ENCODE measurements at places on chromosomes 2 and 18.

DNA sequence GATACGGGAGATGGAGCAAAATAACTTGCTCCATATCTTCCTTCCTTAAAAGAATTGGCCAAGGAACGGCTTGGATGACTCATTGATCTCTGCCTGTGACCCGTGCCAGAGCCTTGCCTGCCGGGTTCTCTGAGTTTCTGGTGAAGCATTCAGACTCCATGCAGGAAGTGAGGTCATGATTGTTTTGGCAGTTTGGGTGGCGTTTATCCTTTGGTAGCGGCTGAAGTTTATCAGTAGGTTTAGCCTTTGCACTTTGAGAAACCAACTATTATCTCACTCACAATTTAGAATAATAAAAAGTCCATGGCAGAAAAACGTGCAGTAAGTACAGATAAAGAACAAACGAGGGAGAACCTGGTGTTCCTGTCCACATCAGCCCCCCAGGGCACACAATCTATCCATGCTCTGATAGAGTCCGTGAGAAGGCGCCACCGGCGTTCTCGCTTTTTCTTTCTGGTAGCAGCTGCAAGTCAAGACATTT is 15.0 kb upstream of the CTAGE1 start:
- DNase-seq, result no peak

DNA sequence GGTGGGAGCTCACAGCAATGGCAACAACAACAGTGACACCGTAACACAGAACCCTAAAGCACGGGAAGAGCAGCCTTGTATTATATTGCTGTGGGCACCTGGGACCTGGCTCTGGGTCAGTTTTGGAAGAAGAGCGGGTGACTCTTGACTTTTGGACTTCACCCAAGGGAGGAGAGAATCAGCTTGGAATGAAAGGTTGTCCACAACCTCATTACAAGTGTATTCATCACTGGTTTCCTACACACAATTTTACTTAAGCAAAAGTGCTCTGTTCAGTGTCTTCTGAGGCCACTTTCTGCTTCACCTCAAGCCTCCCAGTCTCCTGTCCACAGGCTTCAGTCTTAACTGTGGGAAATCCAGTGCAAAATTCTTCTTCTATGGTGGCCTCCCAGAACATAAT is 263.8 kb downstream of the KCNE4 start:
- DNase-seq, result no peak

- DNase-seq, result no peak
Measured at GRCh38 chr2:213644926-213645325, 360.7 kb downstream of the SPAG16 start.

DNA sequence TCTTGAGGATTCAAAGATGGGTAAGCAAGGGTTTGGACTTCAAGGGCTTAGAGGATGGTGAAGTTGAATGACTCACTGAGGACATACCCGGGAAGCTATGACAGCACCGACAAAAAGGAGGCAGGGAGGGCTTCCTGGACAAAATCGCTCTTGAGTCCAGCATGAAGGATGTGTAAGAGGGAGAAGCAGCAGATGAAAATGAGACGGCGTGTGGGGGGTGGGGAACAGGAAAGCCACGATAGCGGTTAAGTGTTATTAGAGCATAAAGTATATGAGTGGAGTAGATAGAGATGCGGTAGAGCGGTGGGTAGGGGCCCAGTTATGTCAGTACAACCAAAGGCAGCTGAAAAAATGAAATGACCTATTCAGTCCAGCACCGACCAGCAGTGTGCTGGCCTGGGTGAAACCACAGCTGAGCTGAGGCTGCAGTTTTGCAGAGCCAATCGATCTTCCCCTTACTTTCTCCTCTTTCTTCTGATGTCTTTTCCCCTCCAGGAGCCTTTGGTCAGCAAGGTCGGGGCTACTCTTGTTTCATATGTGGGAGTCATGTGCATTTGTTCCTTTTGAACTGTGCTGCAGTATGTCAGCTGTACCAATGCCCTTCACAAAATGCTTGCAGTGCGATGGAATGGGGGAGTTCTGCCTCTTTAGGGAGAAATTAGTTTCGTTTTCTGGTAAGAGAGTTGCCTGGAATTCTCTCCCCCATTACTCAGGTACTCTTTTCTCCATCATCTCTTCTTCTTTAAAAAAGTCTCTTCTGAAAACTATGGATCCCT is 2.0 kb upstream of the THUMPD2 start:
- no peak for DNase-seq

DNA sequence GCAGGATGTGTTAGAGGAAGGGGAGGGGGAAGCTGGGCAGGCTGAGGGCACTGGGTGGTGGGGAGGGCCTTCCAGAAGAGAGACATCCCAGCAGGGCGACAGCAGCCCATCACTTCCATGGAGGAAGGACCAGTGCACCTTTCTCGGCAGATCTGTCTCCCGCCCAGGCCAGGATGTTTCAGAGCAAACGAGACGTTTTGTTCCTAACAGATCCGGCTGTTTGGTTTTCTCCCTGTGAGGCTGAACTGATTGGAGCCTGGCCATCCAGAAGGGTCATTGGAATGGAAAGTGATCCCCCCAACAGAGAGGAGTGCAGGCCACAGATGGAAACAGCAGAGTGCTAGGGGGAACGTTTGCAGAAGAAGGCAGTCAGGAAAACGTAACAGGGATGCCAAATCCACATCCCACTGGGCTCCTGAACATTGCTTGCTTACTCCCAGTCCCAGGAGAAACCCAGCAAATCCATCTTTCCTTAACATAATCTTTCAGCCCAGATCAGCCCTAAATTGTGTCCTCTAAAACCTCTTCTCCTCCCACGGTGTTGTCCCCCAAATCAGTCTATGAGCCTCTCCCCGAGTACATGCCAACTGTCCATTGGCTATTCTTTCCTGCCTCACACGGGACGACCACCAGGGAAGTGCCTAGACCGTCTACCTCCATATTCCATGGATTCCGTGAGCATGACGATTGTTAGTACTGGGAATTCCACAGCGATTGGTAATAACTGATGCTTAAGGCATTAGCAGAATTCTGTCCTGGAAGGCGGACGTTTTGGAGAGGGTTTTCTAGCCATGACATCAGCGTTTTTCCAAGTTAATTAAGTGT is 126.8 kb downstream of the SEPTIN10 start:
- DNase-seq, result no peak

GRCh38 chr2:73112913-73113854 is at the start of gene RAB11FIP5:
TSS of gene RAB11FIP5 (minus strand) at chr2:73112948. CDS start at chr2:73112777, 171 bp downstream.
- DNase-seq, result peak; percentile 59

GRCh38 chr2:128536925-128537620 is 218.4 kb upstream of the HS6ST1 start:
- no peak for DNase-seq

- no peak for DNase-seq
Measured at GRCh38 chr2:42904576-42904876, 112.1 kb upstream of the HAAO start.

DNA sequence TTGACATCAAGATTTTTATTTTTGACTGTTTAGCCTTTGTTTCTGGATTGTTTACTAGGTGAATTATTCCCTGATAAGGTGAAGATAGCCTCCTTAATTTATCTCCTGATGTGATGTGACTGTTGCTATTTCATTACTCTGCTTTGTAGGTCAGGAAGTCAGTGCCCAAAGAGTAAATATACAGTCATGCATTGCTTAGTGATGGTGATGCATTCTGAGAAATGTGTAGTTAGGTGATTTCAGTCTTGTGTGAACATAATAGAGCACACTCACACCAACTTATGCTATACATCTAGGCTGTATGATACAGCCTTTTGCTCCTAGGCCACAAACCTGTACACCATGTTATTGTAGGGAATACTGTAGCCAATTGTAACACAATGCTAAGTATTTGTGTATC is 102.4 kb upstream of the THUMPD2 start:
- no peak for DNase-seq

- DNase-seq, result no peak
Measured at GRCh38 chr2:163681745-163682144, 54.1 kb downstream of the FIGN start.

GRCh38 chr2:216796115-216796840 is 63.6 kb downstream of the TNP1 start:
- DNase-seq, result no peak

- DNase-seq, result no peak
Measured at GRCh38 chr2:136133586-136133985, 15.6 kb upstream of the CXCR4 start.

- DNase-seq, result no peak
Measured at GRCh38 chr2:172334988-172335387, 92.4 kb upstream of the ITGA6 start.

DNA sequence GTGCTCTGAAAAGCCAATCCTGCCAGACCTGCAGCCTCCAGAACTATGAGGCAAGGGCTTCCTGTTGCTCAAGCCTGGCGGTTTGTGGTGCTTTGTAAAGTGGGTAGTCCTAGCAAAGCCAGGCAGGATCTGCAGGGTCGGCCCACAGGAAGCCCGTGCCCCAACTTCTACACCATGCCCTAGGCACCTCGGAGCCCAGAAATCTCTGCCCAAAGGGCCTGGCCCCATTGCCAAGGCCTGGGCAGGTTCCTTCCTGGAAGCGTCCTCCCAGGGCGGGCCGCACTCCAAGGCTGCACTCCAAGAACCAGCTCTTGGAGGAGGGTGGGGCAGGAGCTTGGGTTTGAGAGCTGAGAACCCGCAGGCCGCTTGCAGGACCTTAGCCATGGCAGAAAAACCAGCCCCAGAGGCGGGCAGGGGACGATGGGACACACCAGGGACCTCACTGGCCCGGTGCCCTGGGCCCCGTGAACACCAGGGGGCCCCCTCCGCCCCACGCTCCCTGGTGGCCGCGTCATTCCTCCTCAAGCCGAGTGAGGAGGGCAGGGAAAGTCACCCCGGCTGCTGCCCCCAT is 37.2 kb upstream of the ID2 start:
- DNase-seq, result no peak

DNA sequence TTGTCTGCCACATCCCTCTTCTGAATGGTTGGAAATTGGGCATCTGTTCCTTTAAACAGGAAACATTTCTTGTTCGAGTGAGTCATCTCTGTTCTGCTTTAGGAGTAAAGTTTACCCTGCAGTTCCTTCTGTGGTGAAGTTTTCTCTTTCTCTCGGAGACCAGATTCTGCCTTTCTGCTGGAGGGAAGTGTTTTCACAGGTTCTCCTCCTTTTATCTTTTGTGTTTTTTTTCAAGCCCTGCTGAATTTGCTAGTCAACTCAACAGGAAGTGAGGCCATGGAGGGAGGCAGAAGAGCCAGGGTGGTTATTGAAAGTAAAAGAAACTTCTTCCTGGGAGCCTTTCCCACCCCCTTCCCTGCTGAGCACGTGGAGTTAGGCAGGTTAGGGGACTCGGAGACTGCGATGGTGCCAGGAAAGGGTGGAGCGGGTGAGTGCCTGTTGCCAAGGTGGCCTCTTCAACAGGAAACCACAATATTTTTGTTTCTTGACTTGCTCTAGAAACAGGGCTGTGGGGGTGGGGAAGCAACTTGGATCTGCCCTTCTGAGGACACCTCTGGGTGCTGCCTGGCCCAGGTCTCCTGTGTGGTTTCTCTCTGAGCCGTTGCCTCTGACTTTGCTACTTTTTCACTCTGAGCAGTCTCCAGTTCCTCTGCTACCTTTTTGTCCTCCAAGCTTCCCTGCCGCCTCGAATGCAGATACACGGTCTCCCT is 2.2 kb upstream of the CASP8 start:
- peak; percentile 70 for DNase-seq

DNA sequence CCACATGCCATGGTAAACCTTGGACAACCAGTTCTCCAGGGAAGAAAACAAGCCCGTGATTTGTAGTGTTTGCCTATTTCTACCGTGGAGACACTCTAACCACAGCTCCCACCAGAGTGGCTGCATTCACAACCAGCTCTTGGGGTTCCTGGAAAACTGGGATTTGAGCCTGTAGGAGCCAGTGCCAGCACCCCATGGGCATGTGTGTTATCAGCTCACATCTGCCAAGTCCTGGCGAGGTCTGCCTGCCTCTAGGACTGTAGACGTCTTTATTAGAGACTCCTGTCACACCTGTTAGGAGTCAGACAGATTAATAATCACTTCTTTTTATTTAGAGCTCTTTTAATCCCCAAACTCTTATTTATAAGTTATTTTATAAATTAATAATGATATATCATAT is 41.0 kb downstream of the INPP5D start:
- DNase-seq, result no peak

- DNase-seq, result no peak
Measured at GRCh38 chr2:219496825-219497494, 1.7 kb upstream of the GMPPA start.

- DNase-seq, result no peak
Measured at GRCh38 chr2:230877116-230877758, 12.5 kb downstream of the ITM2C start.

- no peak for DNase-seq
Measured at GRCh38 chr2:202005272-202005887, 28.3 kb upstream of the FZD7 start.

DNA sequence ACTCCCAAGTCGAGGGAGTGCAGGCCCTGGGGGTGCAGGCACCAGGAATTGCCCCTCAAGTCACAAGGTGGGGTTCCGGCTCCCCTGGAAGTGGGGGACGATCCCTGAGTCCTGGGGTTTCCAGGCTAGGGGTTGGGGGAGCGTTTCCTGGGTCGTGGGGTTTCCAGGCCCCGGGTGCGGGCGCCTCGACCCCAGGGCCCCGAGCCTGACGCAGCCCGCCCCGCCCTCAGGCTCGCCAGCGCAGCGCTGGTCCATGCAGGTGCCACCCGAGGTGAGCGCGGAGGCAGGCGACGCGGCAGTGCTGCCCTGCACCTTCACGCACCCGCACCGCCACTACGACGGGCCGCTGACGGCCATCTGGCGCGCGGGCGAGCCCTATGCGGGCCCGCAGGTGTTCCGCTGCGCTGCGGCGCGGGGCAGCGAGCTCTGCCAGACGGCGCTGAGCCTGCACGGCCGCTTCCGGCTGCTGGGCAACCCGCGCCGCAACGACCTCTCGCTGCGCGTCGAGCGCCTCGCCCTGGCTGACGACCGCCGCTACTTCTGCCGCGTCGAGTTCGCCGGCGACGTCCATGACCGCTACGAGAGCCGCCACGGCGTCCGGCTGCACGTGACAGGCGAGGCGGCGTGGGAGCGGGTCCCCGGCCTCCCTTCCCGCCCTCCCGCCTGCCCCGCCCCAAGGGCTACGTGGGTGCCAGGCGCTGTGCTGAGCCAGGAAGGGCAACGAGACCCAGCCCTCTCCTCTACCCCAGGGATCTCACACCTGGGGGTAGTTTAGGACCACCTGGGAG is 12.0 kb downstream of the SIGLEC15 start:
- no peak for DNase-seq

GRCh38 chr18:24913507-24914170 is 438.3 kb downstream of the ZNF521 start:
- DNase-seq, result no peak

GRCh38 chr2:20562540-20563225 is 88.2 kb downstream of the HS1BP3 start:
- no peak for DNase-seq

GRCh38 chr18:56302156-56302555 is 336.2 kb downstream of the TXNL1 start:
- DNase-seq, result no peak

GRCh38 chr2:48110492-48110891 is 204.2 kb upstream of the FBXO11 start:
- DNase-seq, result no peak

DNA sequence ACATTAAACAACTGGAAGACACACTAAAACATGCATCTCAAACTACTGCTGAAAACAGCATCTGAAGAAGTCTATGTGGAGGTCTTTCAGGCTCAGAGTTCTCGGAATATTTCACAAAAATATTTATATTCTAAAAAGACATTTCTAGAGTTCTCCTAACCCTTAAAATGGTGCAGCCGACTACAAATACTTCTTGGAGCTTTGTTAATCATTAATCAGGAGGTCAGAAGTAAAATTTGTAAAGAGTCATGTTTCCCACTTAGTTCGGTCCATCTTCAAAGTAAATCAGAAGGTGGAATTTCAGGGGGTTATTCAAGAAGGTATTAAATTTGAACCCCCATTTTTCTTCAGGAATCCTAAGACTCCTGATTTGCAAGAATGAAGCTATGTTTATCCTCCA is 72.7 kb downstream of the FAM228A start:
- no peak for DNase-seq

GRCh38 chr2:130917006-130917688 is 80.4 kb downstream of the ARHGEF4 start:
- no peak for DNase-seq

Data from stimulated activated CD8-positive, alpha-beta memory T cell treated with anti-CD3 and anti-CD28 coated beads, Interleukin-7, amount 100 ng/mL, for 1 hour (primary cell).